Germinal center (tissue), 1 donor: ENCODE measurements at places on chromosomes 2 and 18.

GRCh38 chr2:133908171-133908570, 339.9 kb upstream of the NCKAP5 start:
- DNase-seq: no peak

GRCh38 chr2:12731701-12732280, 15.1 kb downstream of the TRIB2 start:
- no peak for DNase-seq

DNA sequence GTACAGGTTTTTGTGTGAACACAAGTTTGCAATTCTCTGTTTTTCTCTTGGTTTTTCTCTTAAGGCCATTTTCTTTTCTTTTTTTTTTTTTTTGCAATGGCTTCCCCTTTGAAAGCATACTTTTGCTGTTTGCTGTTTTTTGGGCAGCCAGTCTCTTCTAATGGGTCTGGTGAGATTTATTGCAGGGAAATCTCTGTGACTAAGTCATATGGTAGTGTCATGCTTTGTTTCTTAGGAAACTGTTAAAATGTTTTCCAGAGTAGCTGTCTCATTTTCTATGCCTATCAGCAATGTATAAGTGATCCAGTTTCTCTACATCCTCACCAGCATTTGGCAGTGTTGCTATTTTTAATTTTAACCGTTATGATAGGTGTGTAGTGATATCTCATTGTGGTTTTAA, 27.9 kb upstream of the CDCA7 start:
- no peak for DNase-seq

- no peak for DNase-seq
These were observed 5.9 kb downstream of the OTOF start for GRCh38 chr2:26471766-26472706.

DNA sequence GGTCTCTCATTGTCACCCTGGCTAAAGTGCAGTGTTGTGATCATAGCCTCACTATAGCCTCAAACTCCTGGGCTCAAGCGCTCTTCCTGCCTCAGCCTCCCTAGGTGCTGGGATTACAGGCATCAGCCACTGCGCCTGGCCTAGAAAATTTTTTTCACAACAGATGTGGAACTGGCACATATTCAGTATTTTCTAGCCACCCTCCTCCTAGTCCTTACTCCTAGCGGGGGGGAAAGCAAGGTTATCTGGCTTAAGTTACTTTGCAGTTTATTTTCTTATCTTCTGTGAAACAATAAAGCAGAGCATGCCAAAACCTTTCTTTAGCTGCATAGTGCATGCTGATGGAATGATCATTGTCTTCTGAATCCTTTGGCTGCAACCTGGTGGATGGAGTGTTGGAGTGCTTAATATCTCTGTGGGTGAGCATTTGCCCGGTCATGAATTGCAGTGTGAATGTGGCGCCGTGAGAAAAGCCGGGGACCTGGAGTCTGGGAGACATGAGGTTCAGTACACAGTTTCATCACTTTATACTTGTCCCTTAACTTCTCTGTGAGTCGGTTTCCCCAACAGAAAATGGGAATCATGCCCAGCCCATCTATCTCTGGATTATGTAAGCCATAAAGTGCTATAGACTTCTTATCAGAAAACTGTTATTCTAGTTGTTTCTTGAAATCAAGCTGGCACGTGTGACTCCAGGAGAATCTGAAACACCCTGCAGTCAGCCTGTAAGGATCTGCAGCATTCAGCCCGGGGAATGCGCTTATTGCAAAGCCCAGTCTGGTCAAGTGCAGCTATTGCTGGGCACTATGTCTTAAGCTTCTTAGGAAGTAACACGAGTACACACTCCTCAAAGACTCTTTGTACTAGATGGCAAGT, 38.2 kb upstream of the MAP3K20 start:
- no peak for DNase-seq

DNA sequence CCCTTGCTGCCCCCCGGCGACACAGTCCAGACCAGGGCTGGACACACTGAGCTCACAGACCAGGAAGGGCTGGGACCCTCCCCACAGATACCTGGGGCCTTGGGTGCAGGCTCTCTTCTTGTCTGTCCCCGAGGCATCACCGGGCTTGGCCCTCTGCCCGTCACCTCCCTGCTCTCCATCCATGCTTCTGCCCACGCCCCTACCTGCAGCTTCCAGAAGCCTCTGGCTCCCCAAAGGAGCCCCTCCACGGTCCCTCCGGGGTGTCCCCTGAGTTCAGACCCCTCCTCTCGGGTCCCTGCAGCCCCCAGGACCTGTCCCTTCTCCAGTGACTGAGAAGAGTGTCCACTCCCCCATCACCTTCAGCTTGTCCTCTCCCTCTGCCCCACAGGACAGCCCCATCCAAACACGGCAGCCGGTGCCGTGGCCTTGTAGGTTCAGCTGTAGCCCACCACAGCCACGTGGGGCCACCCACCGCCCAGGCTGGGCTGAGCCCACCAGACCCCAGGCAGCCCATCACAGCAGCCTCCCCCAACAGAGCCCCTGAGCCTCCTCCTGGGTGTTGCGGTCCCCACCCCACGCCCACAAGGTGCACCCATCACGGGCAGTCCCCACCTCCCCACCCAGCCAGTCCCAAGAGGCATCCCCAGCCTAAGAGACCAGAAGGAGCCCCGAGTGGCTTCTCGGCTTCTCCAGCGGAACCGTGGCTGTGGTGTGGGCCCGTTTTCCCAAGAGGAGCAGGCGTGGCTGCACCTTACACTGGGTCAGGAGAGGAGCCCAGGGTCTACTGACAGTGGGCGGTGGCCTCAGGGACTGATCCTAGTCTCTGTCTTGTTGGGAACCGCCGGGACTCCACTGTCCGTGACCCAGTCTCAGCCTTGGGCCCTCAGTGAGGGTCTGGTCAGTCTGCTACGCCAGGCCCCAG, 53.1 kb downstream of the RAMP1 start:
- no peak for DNase-seq

DNA sequence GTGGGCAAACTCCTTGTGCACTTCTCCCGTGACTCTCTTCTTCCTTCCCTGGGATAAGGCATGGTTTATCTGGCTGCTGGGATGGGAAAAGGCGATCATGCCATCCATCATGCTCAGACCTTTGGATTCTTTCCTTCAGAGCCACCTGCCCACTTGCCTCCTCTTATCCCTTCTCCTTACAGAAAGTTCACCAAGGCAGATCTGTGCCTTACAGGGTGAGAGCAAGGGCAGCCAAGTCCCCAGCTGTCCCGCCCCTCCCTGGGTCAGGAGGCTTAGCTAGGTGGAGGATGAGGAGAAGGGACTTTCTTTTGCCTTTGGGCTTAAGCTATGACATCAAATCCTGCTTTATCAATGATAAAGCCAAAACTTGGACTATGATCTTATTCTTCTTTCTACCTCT, 47.6 kb downstream of the KCNE4 start:
- no peak for DNase-seq
